ENCODE measurements at places on chromosomes 4 and X.

GRCh38 chrX:121733514-121733913, 686.1 kb downstream of the GLUD2 start:
- DNase-seq = no peak

DNA sequence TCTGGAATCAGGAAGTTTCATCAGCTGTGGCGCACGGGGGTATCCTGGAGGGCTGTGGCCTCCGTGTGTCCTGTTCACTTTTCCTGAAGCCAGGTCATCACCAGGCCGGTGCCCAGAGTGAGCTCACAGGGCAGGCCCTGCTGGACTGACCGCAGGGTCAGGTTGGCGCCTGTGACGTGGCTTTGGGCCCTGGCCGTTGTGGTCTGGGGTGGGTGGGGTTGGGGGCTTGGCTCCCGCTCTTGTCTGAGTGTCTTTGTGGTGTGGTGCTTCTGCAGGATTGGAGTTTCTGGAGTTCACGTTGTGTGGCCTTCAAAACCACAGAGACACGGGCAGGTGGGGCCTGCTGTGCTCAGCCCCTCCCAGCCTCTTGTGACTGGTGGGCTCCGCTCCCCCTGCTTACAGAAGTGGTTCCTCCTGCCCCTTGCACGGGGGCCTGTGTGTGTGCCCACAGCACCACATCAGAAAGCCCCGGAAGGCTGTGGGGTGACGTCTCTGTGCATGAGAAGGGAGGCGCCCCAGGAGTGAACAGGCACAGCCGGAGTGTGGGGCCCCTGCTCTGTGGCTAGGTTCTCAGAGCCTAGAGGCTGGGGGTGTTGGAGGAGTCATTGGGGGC, 9.5 kb downstream of the RGS12 start:
- peak; percentile 81 for DNase-seq

GRCh38 chr4:140952717-140953116, 180.6 kb downstream of the RNF150 start:
- no peak for DNase-seq

- peak; percentile 52 for DNase-seq
These were observed 9.6 kb downstream of the HAUS7 start for GRCh38 chrX:153460826-153461225.

DNA sequence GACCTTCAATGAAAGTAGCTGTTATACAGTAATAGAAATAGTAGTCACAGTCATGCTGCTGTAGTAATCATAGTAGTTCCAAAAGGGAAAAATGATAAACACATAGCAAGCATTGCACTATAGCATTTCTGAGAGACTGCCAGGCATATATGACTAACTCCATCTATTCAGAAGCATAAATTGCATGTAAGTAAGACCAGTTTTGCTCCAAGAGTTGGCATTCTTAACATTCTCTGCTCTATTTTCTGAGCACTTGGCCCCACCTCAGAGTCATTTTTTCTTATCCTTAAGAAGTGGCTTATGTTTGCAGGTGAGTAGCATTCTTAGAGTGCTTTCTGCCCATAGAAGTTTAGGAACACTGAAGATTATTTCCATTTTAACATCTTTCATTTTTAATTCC, 490.3 kb upstream of the TECRL start:
- DNase-seq = no peak
